ENCODE measurements at places on chromosomes 13 and 19.

GRCh38 chr13:42990291-42991232, 1.5 kb downstream of the EPSTI1 start:
- DNase-seq, result no peak

DNA sequence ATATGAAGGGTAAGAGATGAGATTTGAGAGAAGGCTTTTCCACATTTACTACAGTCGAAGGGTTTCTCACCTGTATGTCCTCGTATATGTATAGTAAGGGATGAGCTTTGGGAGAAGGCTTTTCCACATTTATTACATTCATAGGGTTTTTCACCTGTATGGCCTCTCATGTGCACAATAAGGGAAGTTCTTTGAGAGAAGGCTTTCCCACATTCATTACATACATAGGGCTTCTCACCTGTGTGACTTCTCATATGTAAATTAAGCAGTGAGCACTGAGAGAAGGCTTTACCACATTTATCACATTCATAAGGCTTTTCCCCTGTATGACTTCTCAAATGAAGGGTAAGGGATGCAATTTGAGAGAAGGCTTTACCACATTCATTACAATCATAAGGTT, 41.8 kb downstream of the ZNF527 start:
- no peak for DNase-seq

DNA sequence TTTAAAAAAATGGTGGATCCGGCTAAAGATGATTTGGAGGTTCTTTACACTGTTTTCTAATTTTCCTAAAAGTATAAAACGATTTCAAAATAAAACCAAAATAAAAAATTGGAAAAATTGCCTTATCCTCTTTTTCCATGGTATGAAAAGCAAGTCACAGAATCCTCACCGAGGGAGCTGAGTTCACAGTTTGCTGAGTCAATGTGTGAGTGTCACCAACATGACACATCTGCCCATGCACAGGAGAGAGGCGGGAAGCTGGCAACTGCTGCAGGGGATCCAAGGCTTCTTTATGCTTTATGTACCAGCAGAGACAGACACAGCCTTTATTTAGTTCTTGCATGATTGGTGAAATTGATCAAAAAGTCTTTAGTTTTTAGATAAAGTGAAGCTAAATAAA, 157.8 kb downstream of the TNFSF13B start:
- no peak for DNase-seq

DNA sequence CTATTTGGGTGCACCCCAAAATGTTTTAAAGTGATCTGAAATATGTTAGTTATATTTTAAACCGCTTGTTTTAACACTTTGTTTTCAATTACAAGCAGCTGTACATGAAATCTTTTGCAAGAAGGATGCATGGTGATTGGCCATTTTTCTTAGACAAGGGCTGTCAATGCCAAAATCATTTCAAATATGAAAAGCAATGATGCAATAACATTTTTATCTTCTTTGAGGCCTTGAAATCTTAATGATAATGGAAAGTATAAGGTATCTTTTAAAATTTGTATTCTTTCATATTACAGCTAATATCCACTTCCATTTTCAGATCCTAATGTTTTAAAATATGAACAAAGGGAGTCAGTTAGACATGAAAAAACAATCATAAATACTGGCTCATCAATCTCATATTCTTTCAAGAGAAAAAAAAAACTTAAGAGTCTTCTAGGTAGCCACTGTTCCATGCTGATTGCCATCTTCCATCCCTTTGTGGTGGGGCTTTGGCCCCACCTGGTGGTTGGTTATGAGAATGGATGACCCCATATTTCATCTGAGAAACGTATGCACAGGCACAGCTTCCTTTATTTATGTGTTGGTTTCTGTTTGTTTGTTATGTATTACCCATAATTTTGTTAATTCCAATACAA, 330.3 kb upstream of the MIR17HG start:
- DNase-seq, result peak; percentile 32

GRCh38 chr13:92461402-92461801, 765.2 kb upstream of the GPC6 start:
- DNase-seq, result no peak

DNA sequence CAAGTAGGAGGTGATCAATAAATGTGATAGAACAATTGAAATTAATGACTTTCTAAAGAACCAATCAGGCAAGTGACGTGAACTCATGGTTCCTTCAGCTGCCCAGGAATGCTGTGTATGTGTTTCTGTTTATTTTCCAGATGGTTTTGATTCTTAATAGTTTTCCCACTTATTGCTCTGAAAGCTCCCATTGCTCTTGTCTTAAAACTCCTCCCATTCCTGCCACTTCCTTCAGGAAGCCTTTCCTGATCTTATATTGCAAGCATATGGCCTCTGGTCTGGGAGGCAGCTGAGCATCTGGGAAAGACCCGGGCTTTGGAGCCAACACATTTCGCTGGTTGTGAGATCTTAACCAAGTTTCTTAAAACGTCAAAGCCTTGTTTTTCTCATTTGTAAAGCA, 17.1 kb upstream of the LATS2 start:
- no peak for DNase-seq

GRCh38 chr13:34019870-34020269, 201.9 kb downstream of the RFC3 start:
- DNase-seq, result no peak

DNA sequence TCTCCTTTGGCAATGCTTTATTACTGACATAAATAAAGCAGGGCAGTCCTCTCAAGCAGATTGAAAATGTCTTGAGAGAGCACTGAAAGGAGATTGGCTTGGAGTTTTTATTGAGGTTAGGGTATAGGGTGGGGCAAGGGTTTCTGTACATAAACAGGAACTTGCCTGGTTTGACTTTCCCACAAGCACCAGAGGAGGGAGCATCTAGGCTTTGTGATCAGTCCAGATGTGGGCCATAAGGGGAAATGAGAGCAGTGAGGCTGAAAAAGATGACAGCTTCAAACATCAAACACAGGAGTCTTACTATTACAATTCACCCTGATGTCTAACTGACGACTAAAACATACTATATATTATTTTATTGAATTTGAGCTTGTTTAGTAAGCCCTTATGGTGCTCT, 260.9 kb downstream of the MTUS2 start:
- no peak for DNase-seq

DNA sequence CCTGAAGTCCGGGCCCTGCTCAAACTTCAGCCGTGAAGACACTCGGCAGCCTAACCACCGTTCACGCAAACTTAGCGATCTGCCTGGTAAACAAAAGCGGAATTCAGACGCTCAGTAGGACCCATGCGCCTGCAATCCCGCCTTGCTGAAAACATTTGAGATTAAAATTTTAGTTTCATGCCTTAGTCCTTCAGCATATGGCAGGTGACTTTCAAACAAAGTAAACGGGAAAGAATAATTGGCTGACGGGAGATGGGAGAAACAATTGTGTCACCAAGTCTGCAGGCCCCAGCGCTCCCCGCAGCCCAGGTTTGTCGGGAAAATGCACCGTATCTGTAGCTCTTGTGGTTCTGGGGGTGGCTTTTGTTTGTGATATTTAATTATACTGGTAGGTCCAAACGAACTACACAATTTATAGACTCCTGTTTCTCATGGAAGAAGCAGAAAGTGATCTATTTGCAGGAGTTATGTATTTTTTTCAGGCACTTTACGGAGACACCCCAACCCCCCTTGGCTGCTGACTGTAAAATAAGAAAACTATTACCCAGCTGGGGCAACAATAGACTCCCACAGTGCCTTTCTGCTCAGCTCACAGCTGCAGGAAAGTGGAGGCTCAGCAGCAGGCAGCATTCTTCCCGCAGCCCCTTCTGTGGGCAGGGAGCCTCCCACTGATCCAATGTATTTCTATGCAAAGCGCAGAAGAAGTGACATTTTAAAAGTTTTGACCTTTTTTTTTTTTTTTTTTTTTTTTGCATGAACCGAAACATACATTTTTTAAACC, 94.8 kb downstream of the SOX1 start:
- no peak for DNase-seq

- DNase-seq, result peak; percentile 69
Measured at GRCh38 chr19:4066682-4067395, at the start of gene ZBTB7A. TSS of gene ZBTB7A (minus strand) at chr19:4066899. CDS start at chr19:4055232, 11,667 bp downstream.

GRCh38 chr13:33381906-33382305, 96.4 kb upstream of the STARD13 start:
- DNase-seq, result no peak

DNA sequence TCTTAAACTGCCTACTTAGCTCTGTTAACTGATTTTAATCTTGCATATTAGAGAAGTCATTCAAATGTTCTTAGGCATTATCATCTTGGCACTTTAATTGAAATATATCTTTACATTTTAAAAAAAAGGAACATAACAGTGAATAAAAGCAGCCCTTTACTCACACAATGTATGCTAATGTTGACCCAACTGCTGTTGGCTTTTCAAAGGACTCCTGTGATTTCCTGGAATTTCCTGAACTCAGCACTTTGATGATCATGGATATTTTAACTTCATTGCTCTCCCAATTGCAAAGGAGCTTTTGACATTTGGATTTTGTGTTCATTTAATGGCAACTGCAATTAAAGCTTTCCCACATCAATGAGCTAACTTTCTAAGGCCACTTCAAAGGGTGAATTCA, 1230.3 kb downstream of the DIAPH3 start:
- DNase-seq, result no peak

DNA sequence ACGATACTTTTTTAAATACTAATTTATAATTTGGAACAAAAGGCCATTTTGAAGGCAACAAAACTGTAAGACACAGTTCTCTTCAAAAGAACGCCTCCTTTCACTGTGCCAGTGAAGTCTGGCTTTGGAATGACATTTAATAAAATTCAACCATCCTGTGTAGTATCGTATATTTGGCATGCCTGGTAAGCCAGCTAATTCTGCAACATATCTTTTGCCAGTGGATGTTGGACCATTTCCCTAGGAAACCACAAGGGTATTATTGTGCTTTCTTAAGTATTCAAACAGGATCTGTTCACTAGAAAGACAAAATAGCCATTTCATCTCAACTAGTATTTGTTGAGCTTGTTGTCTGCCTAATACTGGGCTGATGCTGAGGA, 111.6 kb downstream of the RGCC start:
- DNase-seq, result peak; percentile 65

DNA sequence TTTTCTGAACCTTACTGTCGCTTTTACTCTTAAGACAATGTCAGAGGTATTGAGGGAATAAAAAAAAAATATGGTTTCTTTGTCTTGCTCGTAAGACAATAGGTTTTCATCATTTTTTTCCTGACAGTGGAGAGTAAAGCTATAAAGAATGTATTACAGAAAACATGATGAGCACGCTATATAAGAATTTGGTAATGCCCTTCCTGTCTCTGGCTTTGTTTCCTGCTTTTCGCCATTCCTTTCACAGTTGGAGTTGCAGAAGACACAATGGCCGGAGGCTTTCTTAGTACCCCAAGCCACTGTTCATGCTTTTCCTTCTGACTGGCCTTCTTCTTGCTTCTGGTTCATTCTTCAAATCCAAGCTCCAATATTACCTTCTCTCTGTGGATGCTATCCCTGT, 101.0 kb upstream of the DACH1 start:
- DNase-seq, result no peak

DNA sequence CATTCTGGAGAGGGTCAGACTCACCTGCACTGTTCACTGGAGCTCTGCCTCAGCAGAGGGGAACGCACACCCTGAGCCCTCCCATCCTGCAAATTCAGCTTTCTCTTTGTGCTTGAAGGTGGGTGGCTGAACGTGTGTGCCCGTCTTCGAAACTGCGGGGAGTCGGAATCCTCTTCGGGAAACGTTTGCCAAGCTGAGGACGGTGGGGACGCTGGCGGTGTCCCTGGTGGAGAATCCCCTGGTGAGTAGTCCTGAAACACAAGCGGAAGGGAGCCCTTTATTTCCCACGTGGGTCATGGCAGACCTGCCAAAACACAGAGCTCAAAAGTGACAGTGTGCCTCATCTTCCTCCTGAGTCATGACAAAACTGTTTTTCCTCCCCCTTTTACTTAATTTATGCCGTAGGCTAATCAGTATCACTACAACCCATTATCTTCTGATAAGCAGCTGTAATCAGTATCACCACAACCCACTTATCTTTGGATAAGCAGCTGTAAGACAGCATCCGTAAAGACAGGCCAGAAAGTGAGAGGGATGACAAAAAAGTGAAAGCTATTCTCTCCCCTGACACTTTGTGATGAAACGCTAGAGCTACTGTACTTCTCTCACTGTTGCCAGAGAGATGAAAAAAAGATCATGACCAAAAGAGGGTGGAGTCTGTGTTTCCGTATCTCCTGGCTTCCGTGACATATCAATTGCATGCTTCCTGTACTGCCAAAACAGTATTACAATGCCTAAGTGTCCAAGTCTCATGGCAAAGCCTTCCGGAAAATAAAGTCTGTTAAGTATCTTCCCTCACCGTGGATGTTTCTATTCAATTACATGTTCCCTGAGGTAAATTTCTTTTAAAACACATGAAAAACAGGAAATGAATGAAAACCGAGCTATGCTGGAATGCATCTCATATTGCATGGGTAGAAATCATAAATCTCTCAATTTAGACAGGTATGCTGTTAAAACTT, 155.5 kb downstream of the TBC1D4 start:
- no peak for DNase-seq

- DNase-seq, result peak; percentile 67
Measured at GRCh38 chr19:55585658-55586339, 5.2 kb upstream of the ZNF579 start.

DNA sequence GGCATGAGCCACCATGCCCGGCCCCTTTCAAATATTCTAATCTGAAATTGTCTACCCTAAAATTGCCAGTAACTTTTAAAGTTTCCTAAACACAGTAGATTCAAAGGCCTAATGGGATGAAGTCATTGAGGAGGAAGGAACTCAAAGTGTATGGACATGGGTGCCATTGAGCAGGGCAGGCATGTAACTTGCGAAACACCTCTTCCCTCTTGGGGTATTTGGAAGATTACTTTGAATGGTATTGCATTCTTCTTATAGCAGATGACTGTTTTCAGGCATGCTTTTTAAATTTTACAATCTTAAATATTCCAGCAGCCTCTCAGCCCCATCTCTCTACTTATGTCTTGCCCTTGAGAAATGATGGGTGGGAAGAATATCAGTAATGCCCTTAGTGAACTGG, 21.0 kb downstream of the TM9SF2 start:
- DNase-seq, result no peak

GRCh38 chr13:36431204-36432105, 840 bp upstream of the CCNA1 start:
- no peak for DNase-seq

GRCh38 chr13:94351292-94351990, 128.0 kb downstream of the DCT start:
- DNase-seq, result no peak
